Heart left ventricle (tissue), 16 donors: ENCODE measurements at places on chromosomes 6 and 20. TPM values are rescaled to one million over a fixed set of nuclear protein-coding genes. Genes with fewer than 3 reads are reported as not detected.

Gene AFG1L
- total RNA-seq, result 11.4 TPM

Gene LIME1
- total RNA-seq, result 3.4 TPM

Gene JPH2
- 203 TPM for total RNA-seq

Gene PPP1R16B
- 6.9 TPM for total RNA-seq

Gene ELOVL4
- total RNA-seq, result 0.09 TPM

Gene SIRPA
- 26.8 TPM for total RNA-seq

Gene CAGE1
- total RNA-seq, result not detected

DNA sequence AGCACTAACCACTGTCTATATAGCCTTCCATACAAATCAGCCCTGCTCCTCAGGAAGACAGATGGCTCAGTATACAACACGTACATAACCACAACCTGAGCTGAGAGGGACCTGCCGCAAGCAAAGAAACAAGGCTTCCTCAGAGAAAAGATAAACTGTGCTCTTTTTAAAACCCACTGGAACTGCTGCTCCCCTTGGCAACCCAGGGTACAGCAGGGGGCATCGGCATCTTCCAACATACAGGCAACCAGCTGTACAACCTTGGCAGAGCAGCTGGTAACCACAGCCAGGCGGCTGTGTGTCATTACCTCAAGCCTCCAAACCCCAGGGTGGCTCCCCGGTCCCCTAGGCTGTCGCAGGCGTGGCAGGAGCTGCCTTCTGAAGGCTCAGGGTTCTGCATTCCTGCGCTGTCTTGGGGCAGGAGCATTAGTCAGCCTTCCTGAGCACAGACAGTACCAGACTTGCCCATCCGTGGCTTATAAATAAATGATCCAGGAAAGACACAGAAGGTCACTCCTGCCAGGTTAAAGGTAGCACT, 249.5 kb downstream of the ADGRG6 start:
- no peak for DNase-seq

- DNase-seq, result no peak
Observed at GRCh38 chr20:62409931-62410745, 3.1 kb upstream of the CABLES2 start.

DNA sequence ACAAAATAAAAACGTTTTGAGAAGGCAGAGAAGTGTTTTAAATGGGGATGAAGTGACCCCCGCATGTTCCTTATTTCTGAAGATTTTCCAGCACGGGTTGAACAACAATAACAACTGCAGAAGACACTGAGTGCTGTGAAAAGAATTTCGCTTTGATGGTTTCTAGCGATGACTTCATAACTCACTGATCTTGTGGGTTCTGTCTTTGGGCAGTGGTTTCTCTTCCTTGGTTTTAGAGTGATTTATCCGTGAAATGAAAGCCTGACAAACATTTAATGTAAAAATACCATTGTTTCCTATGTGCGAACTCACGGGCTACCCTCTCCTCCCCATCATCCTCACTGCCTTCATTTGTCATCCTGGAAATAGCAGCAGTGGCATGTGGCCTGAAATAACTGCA, 793.9 kb downstream of the QKI start:
- DNase-seq, result no peak
